ENCODE measurements at places on chromosomes 16 and 17. TPM values are rescaled to one million over a fixed set of nuclear protein-coding genes. Genes with fewer than 3 reads are reported as not detected.

SLFN12L gene
- total RNA-seq, result not detected

GRB7 gene
- 21.2 TPM for total RNA-seq

CCDC200 gene
- not detected for total RNA-seq

PMFBP1 gene
- 1.2 TPM for total RNA-seq

LRRC37A gene
- total RNA-seq, result 1.1 TPM

EMP2 gene
- 33.9 TPM for total RNA-seq

SLFN14 gene
- not detected for total RNA-seq

SMIM5 gene
- 2.3 TPM for total RNA-seq

VPS35 gene
- total RNA-seq, result 39.3 TPM

PHB1 gene
- total RNA-seq, result 585 TPM

LGALS9B gene
- total RNA-seq, result not detected

PYDC1 gene
- total RNA-seq, result not detected

MEOX1 gene
- 0.84 TPM for total RNA-seq

PMP22 gene
- 51.0 TPM for total RNA-seq

CA4 gene
- total RNA-seq, result not detected

CBFA2T3 gene
- not detected for total RNA-seq
